ENCODE measurements at places on chromosomes 13 and 19.

- DNase-seq: peak; percentile 72
Measured at GRCh38 chr13:79451500-79451962, 29.4 kb upstream of the NDFIP2 start.

- no peak for DNase-seq
Measured at GRCh38 chr13:74465271-74465670, 331.1 kb upstream of the KLF12 start.

GRCh38 chr19:58558066-58558622, at the start of gene UBE2M:
Gene UBE2M (minus strand): TSS chr19:58558611. CDS start chr19:58558381, 230 bp downstream.
- DNase-seq: no peak

DNA sequence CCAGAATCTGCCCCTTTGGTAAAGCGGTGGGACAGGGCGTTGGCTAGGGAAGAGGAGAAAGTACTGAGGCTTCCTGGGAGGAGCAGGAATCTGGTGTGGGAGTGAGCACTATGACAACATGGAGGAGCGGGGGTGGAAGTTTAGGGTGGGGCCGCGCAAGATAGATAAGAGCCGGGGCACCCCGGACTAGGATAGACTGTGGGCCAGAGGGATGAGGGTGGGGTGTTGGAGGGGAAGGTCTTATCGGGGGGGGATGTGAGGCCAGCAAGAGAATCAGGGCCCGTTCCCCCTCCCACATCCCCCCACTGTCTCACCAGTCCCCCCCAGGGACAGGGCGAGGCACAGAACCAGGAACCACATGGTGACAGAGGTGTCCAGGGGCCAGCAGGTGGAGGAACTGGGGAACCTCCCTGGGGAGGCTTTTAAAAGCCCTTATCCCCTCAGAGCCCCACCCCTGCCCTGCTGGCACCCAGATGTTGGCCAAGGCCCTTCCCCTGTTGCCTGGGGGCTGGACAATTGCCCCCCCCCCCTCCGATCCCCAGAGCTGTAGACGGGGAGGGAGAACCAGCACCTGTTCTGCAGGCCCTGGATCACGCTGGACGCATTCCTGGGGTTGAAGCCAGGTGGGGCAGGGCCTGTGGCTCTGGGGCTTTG, at the start of gene KLK1:
Gene KLK1 (minus strand): TSS at position 399 of the 654 bp plus-strand sequence. CDS start 39 bp downstream, at position 360.
- no peak for DNase-seq

GRCh38 chr13:50732712-50733111, 110.8 kb downstream of the DLEU7 start:
- no peak for DNase-seq

Measured in stimulated activated CD4-positive, alpha-beta T cell treated with anti-CD3 and anti-CD28 coated beads, Interleukin-15, amount 100 ng/mL, for 1 hour (primary cell).